Left renal cortex interstitium (tissue), 4 donors: ENCODE measurements at places on chromosomes 5 and 9. TPM values are rescaled to one million over a fixed set of nuclear protein-coding genes. Genes with fewer than 3 reads are reported as not detected.

The NMUR2 gene
- 0.09 TPM for polyA plus RNA-seq

The ADAMTS12 gene
- 16.6 TPM for polyA plus RNA-seq

The TMC1 gene
- polyA plus RNA-seq: 0.86 TPM

The FAXDC2 gene
- 41.3 TPM for polyA plus RNA-seq

The IRX1 gene
- polyA plus RNA-seq: 25.4 TPM

The STARD4 gene
- 21.7 TPM for polyA plus RNA-seq

The CCIN gene
- polyA plus RNA-seq: 0.61 TPM

The ANKRD18B gene
- 1.7 TPM for polyA plus RNA-seq

The PCDHB14 gene
- 10.2 TPM for polyA plus RNA-seq

DNA sequence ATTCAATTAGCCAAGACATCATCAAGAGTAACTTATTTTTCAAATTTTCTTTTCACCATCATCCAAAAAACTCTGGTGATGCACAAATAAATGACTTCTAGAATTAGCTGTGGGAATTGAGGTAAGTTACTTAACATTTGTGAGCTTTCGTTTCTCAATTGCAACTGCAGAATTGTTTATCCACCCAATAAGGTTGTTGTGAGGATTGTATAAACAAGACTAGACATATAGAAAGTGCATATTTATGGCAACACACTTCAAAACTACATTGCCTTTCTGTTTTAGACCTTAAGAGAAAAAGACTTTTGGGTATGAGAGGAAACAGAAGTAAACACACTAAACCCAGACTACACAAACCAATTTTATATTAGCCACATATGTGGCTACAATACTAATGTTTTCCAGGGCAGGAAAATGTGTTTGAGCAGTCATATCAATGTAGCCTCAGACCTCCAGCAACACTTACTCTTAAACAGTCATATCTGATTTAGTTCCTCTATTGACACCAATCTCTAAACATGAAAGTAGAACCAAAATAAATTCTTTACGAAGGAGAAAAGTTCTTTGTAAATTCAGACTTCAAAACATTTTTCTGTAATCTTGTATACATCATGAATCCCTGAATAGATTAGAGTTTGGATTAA, 488.0 kb upstream of the CYLC2 start:
- no peak for DNase-seq

DNA sequence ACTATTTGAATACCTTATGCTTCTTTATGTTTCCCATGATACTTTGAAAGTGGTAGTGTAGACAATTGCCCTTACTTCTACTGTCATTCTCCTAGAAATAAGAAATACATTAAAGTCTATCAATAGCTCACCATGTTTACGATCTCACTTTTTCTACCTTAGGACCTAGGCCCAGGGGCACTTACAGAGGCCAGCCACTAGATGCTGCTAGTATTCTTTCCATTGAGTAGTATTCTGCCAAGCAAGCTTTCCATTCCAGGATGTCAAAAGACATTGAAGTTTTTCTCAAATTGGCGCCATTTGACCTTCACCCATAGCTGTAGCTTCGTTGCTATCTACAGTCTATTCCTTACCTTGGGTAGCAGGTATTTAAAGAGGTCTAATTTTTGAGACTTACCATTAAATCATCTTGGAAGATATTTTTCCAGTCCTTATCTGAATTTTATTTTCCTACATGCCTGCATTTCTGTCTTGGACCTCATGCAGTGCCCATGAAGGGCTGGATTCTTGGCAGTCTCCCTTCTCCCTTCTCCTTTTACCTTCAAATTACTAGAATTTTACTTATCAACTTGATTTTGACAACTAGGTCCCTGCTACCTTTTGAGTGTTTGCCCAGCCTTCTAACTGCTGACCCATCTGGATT, 246.0 kb upstream of the NUDT12 start:
- DNase-seq: no peak

DNA sequence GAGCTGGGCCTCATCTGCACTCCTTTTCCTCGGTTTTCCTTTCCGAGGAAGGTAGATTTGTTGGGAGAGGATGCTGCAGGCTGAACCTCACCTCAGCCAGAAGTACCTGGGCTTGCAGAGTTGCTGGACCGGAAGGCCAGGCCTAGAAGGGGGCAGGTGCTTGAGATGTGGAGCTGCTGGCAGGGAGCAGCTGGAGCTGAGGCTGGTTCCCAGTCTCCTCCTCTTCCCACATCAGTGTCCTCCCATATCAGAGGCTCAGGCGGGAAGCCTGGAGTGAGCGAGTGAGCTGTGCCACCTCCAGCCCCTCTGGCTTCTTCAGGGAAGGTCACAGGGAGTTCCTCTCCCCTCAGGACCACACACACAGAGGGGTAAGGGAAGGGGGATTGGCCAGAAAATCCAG, 259.4 kb downstream of the GADD45G start:
- no peak for DNase-seq

GRCh38 chr9:85676790-85677189, 65.0 kb downstream of the AGTPBP1 start:
- DNase-seq: no peak

- no peak for DNase-seq
Measured at GRCh38 chr9:131668057-131668438, 71.8 kb downstream of the RAPGEF1 start.

- no peak for DNase-seq
Measured at GRCh38 chr9:7452378-7452777, 347.2 kb downstream of the DMAC1 start.

DNA sequence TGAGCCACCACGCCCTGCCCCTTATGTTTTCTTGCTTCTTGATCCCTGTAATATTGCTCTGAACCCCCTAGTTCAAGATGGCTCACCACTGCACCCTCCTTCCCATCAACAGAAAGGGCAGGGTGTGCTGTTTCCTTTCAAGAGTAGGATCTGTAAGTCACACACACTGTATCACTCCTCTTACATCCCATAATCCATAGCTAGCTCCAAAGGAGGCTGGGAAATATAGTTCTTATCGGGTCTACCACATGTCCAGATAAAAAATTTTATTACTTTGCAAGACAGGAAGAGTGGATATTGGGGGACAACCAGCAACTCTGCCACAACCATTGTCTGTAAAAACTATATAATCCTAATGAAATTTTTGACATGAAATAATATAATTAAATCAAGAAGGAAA, 79.6 kb downstream of the C9orf50 start:
- no peak for DNase-seq

DNA sequence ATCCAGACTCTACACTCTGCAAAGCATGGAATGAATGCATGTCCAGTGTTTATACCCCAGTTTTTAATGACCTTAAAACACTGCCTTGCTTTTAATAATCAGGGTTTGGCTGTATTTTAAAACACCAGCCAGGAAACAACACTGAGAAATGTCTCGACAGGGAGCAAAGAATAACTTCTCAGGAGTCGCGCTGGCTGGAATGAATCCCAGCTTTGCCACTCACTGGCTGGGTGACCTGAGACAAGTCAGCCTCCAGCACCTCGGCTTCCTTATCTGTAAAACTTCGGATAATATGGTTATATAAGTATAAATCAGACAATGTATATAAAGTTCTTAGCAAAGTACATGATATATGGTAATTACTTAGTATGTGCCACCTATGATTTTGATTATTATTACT, 505.0 kb downstream of the SPOCK1 start:
- no peak for DNase-seq

GRCh38 chr9:33161589-33162132, 5.5 kb downstream of the B4GALT1 start:
- no peak for DNase-seq

DNA sequence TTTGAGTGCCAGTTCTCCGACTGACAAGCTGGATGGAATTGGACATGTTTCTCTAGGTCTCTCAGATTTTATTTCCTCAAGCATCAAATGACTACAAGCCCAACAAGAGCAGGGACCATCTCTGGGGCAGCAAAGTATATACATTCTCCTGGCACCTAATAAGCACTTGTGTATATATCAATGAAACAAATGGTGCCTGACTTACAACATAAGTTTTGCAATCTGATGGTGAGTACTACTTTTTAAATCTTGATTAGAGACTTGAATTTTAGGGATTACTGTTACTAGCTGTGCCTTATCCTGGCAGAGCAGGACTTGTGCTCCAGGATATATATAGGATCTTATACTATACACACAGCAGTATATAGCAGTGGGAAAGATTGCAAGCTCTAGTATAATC, 8.8 kb upstream of the ABLIM3 start:
- DNase-seq: no peak

DNA sequence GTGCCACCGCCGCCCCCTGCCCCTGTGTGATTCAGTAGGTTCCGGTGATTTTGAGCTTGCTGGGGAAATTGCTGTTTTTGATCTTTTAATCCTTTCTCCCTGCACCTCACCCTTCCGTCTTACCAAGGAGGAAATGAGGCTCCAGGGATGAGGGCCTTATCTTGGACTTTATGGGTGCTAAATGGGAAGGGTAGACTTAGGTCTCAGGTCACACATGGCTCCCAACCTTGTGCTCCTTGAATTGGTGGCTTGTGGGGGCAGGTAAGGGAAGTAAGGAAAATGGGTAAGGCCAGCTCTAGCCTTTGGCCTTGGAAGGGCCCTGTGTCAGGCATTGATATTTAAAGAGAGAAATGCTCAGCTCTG, 1.9 kb downstream of the ERGIC1 start:
- DNase-seq: no peak

DNA sequence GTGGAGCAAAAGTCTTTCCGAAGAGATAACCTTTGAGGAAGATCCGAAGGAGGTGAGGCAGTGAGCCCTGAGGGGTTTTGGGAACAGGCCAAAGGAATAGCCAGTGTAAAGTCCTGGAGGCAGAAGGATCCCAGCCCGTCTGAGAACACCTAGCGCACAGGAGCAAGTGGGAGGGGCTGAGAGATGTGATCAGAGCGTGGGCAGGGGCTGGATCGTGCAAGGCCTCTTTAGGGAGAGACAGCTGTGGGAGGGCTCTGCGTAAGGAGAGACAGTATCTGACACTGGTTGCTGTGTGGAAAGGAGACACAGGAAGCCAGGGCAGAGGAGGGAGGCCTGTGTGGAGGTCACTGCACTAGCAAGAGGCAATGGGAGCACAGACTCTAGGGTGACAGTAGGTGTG, 68.2 kb downstream of the BARX1 start:
- DNase-seq: no peak

GRCh38 chr5:29016067-29016466, 1977.7 kb upstream of the CDH9 start:
- no peak for DNase-seq

DNA sequence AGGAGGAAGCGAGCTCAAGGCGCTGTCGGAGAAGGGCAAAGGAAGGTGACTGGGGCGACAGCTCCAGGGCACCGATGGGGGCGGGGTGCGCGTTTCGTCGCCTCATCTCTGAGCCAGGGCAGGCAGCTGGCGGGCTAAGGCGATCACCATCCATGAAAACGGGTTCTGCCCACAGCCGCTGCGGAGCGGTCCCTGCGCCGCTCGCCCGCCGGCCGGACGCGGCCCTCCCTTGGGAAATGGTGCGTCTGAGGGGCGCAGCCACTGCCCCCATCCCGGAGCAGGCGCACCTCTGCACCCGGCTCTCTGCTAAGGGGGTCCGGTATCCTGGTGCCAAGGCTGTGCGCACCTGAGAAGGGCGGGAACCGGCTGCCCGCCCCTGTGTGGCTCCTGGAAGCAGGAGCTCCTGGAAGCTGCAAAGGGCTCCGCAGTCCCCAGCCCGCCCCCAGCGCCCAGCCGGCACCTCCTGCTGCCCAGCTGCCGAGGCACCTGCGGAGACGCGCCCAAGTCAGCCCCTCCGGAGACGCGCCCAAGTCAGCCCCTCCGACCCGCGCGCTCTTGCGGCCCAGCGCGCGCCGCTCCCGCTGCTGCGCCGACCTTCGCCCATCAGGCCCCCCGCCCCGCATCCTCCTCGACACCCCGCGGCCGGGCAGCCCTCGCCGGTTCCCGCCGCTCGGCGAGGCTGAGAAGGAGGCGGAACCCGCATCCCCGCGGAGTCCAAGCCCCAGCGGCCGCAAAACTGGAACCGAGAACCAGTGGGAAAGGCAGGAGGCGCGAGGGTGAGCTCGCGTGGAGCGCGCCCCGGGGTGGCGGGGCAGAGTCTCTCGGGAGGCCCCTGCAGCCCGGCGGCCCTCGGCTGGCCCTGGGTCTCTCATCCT, 757 bp downstream of the ANKRD34B start:
- no peak for DNase-seq

DNA sequence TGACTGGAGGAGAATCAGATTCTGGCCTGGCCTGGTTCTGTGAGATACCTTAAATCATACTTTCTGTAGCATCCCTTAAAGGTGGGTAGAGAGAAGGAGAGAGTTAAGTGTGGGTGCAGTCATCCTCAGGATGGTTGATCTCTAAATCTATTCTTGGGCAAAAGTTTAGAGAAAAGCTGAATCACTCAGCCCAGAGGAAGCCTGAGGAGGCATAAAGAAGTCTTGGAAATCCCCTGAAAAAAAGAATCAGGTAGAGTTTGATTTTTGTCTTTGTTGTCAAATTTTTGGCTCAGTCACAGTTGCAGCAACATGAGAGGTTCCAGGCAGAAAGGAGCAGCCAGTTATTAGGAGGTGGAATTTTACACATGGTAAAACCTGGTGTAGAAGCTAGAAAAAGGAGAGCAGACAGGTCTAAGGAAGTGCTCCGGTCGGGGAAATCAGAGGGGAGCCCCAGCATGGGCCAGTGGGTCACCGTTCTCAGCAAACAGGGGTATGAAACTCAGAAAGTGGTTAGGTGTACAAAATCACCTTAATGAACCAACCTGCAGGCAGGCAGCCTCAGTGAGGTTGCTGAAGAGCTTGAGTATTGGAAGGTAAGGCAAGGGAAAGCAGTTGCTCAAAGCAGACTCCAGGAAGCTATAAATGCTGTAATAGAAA, 116.2 kb upstream of the CNTLN start:
- DNase-seq: no peak

DNA sequence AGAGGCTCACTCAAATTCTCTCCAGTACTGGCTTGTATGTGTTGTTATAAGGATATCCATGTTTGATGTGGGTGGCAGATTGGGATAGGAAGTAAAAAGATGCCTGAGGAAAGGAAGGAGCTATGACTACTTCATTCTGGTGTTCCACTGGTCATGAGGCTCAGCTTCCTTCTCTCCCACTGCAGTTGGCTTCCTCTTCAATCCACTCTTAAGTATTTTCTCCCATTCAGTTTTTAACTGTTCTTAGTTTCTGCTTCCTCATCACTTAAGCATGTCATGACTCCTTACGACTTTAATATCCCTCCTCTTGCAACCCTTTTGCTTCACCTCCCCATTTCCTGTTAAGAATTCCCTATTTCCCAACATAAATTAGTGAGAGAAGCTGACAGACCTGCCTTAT, 81.1 kb downstream of the PJA2 start:
- DNase-seq: no peak

- no peak for DNase-seq
Measured at GRCh38 chr5:123997462-123998215, 485.7 kb downstream of the CSNK1G3 start.

DNA sequence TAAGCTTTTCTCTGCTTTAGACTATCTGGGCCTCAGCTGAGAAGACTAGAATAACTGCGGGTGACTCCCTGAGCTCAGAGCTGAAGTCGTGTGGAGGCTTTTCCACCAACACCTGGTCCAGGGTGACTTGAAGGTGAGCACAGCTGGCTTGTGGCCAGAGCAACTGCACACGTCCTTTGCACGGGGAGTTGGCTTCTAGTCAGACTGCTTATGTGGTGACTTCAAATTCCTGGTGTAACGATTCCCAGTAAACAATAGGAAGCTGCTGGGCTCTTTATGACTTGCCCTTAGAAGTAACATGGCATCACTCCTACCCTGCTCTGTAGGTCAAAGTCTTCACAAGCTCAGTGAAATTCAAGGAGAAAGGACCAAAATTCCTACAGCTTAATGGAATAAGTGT, 800.6 kb upstream of the CDH6 start:
- no peak for DNase-seq

GRCh38 chr5:37740331-37741066, 99.3 kb downstream of the GDNF start:
- no peak for DNase-seq
